ENCODE measurements at places on chromosomes 6 and 20.
A peak's percentile ranks its signal among the peaks of the same experiment; 100 is the strongest.

- DNase-seq, result no peak
Measured at GRCh38 chr6:168632694-168633093, 191.7 kb downstream of the SMOC2 start.

DNA sequence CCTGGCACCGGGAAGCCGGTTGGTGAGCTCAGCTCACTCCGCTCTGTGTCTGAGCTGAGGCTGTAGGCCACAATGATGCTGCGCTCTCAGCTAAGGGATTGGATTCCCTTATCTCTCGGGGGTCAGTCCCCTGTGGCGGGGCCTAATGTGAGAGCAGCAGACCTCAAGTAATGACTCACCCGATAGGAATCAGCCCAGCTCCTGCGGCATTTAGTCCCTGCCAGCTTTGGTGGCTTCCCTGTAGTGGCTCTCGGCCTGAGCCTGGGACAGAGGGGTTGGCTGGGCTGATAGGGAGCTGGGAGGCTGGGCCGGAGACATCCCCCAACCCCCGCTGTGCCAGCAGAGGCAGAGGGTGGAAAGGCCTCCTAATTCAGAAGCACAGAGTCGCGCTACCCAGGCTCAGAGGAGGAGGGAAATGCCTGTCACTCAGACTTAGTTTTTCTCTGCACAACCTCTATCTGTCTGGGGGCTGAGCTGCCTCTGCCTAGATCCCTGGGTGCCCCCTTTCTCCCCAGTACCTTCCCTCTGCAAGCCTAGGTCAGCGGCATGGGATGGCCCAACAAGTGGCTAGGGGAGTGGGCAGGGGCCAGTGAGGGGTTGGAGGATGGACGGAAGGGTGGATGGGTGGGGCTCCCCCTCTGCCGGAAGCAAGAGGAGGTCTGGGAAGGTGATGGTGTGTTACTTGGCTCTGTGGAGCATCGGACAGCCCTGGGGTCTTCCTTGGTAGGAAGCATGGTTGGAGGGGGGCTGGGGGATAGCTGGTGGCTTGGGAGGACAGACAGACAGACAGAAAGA is 92.2 kb downstream of the CDH22 start:
- peak; percentile 26 for DNase-seq

- no peak for DNase-seq
Measured at GRCh38 chr6:170554796-170555137, 598 bp downstream of the TBP start.

- no peak for DNase-seq
Measured at GRCh38 chr6:18044108-18044783, 56.8 kb upstream of the KIF13A start.

- no peak for DNase-seq
Measured at GRCh38 chr20:37315452-37316110, 26.1 kb downstream of the MANBAL start.

DNA sequence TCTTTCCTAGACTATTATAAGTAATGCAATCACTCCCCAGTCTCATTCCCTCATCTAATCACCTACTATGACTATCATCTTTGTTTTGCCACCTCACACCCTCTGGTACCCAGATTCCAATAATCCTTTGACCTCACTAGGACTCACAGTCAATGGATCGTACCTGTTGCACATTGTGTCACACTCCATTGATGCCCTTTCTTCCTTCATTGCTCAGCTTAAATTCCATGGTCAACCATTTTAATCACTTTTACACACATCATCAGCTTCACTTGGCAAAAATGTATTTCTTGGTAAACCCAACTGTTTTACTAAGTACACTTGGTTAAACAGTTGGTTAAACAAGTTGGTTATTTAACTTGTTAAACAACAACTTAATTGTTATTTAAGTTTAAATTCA is 44.0 kb downstream of the CEP162 start:
- DNase-seq, result no peak

DNA sequence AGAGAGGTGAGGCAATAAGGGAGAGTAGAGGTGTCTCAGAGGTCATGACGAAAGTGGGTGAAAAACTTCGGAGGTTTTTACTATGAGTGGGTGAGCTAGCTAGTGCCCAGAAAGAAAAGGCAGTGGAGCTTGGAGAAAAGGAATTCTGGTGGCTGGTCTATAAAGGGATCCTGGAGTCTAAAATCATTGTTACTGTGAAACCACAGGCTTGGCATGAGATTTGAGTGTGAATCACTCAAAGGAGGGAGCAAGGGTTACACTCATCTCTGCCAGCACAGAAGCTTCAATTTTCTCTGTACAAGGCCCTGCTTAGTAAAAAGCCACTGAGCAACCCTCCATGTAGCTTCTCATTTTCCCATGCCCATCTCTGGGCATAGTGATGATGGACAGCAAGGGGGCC is 47.5 kb downstream of the CD83 start:
- peak; percentile 82 for DNase-seq

DNA sequence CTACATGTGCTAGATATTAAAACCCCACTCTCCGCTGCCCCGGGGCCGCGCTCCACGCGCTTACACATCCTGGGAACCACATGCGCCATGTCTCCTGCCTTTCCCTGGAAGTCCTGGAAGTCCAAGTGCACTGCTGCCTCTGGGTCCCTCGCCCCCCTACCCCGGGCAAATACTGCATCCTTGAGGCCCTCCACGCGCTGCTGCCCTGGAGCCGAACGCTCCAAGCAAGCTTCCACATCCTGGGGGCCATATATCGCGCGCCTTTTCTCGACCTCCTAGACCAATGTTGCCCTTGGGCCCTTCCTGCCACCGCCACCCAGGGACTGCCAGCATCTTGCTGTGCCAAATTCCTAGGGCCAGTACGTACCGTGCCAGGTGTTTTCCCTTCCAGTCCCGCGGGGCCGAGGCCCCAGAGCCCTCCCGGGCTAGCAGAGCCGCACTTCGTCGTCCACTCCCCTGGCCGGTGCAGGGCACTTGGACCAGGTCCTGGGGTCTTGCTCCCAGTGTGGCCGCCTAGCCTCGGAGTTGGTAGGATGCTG is 779 bp upstream of the KCNG1 start:
- DNase-seq, result no peak

DNA sequence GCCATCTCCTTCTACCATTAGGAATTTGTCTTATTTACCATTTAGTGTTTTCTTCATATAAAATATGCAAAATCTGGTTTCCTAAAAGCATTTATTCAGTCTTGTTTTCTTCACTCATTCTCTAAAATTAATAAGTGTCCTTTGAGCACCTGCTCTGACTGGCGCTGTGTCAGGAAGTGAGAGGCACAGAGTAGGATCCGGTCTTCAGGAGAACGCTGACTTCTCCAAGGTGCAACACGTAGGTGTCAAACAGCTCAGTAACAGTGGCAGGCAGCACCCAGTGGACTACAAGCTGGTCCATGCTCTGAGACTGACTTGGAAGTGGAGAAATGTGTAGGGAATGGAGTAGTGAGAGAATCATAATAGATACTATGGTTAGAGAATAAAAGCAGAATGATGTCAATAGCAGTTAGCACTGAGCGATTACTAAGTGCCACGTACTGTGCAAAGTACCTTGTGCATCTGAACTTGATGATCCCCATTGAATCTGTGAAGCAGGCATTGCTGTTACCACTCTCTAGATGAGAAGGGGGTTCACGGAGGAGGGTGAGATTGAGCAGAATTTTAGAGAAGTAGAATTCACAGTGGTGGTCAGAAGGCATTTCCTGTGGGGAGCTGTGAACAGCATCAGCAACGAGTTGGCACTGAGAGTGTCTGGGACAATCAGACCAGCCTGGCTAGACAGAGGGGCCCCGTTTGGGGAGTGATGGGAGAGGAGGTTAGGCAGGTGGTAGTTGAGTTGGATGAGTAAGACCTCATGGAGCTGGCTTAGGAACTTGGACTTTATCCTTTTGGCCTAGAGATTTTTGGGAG is 569.8 kb downstream of the QKI start:
- no peak for DNase-seq

DNA sequence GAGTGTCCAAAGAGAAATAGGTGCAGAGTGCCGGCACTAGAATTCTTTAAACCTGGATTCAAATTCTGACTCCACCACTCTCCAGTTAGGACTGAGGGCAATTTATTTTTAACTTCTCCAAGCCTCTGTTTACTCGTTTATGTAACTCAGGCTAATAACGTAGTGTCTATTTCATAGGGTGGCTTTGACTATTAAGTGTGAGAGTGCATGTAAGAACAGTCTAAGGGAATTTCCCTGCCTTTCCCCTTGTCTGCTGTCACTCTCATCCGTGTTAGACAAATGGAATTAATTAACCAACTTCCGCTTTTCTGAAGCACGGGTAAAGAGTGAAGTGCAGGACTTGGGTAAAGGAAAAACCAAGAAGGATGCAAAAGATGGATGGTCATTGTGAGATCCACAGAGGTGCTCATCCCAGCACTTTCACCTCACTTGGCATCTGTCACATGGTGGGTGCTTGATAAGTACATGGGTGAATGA is 4.1 kb upstream of the ZKSCAN8 start:
- DNase-seq, result peak; percentile 35

- no peak for DNase-seq
Measured at GRCh38 chr20:24451428-24451827, 18.0 kb upstream of the SYNDIG1 start.

DNA sequence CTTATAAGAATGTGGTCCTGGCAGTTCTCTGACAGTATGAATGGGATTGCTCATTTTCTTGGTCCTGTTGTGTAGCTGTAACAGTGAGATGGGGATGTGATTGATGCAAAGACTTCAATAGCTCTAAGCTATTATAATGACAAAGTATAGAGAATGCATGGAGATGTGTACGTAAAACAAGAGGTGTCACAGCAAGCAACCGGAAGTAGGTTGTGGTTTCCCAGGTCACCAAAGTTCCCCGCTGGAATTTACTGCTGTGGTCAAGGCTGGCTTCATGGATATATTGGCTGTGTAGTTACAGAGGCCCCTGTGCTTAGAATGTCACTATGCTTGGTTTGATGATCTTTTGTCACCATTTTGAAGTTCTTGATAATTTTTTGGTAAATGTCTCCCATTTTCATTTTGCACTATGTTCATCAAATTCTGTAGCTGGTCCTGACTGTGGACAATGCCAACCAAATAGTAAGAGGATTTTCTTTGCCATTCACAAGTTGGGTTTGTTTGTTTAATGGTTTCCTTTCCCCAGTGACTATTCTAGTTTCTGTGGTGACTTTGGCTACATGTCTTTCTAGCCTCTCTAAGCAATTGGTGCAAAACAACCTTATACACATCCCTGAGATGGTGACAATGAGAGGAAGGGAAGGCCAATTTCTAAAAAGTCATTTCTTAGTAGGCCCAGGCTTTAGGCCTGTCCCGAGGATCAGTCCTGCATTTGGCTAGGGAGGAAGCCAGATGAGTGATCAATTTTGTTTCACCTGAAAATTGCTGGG is 10.5 kb downstream of the DNAH8 start:
- no peak for DNase-seq
